ENCODE measurements at places on chromosomes 3 and 15.
A peak's percentile ranks its signal among the peaks of the same experiment; 100 is the strongest.

GRCh38 chr15:66966256-66966655, 99.1 kb upstream of the SMAD3 start:
- DNase-seq = no peak

DNA sequence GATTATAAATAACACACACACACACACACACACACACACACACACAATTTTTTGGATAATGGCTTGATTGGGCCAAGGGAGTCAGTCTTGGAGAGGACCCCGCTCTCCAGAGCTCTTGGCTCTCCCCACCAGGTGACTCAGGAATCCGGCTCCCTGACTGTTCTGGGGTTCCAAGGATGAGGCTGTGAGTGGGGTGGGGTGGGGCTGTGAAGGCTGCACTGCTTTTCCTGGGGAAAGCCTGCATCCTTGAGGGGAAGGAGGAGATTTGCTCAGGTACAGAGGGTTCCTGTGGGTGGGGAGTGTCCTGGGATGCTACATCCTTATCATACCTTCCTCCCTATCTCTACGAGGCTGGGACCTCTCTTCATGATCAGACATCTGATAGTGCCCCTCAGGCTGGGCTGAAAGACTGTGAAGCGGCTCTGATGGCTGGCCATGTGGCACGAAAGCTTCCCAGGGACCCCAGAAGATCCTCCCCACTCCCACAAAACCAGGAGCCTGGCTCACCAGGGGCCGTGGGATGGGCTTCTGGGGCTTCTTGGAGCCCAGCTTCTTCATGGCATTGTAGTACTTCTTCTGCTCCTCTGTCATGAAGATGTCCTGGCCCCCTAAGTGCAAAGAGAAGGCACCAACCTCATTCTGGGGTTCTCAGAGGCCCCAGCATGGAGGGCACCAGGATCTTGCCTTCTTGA, 59.2 kb downstream of the EXOG start:
- no peak for DNase-seq

- no peak for DNase-seq
Measured at GRCh38 chr3:179829401-179829800, 176.6 kb downstream of the USP13 start.

DNA sequence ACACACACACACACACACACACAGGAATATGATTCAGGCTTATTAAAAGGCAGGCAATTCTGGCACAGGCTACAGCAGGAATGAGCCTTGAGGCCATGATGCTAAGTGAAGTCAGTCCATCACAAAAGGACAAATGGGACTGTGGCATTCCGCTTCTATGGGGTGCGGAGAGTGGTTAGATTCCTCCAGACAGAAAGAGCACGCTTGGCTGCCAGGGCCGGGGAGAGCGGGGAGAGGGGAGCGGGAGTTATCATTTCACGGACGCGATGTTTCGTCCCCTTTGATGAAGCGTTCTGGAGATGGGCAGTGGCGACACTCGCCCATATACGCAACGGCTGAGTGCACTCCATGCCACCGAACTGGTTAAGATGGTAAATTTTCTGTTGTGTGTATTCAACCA, 58.5 kb upstream of the FAM174B start:
- no peak for DNase-seq

- DNase-seq = no peak
Measured at GRCh38 chr3:173191611-173192010, 50.6 kb upstream of the SPATA16 start.

DNA sequence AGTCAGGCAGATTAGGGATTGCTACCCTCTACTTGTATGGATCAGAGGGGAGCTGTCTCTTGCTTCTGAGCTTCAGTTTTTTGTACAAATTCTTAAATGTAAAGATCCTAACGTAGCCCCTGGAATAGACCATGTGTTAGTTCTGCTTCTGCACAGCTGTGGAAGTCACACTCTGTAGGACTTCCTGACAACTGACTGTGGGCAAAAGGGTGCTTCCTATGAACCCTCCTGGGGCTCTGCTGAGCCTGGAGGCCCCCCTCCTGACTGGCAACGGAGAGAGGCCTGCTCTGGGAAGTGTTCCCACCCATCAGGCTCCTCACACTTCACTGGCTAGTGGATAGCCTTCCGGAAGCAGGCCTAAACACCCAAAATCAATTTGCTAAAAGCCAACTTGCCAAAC, 131.0 kb downstream of the RPLP1 start:
- DNase-seq = no peak

DNA sequence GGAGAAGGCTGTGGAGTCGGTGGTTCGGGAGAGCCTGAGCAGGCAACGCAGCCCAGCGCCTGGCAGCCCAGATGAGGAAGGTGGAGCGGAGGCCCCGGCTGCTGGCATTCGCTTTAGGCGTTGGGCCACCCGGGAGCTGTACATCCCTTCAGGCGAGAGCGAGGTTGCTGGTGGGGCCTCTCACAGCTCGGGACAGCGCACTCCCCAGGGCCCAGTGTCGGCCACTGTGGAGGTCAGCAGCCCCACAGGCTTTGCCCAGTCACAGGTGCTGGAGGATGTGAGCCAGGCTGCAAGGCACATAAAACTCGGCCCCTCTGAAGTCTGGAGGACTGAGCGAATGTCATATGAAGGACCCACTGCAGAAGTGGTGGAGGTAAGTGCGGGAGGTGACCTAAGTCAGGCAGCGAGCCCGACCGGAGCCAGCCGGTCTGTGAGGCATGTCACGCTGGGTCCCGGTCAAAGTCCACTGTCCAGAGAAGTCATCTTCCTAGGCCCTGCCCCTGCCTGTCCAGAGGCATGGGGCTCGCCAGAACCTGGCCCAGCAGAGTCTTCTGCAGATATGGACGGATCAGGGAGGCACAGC, 26.7 kb downstream of the SYNM start:
- no peak for DNase-seq

- DNase-seq = no peak
Measured at GRCh38 chr15:98906712-98907083, 100.9 kb downstream of the PGPEP1L start.

GRCh38 chr3:174232658-174233429, 626.3 kb upstream of the NAALADL2 start:
- DNase-seq = no peak

- DNase-seq = peak; percentile 27
Measured at GRCh38 chr3:189961522-189962161, 159.1 kb downstream of the P3H2 start.

DNA sequence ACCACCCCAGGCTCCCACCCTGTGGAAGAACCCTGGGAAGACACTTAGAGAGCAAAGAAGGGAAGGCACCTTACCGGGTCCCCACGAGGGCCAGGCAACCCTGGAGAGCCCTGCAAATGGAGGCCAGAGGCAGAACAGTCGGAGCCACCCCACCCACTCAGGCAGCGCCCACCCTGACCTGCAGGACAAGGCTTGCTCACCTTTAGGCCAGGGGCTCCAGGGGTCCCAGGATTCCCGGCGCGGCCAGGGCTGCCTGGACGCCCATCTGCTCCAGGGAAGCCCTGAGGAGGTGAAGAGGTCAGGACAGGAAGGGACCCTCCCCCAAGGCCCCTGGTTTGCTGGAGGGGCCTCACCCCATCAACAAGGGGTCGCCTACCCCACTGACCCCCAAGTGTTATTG, 10.3 kb downstream of the COL7A1 start:
- DNase-seq = no peak

DNA sequence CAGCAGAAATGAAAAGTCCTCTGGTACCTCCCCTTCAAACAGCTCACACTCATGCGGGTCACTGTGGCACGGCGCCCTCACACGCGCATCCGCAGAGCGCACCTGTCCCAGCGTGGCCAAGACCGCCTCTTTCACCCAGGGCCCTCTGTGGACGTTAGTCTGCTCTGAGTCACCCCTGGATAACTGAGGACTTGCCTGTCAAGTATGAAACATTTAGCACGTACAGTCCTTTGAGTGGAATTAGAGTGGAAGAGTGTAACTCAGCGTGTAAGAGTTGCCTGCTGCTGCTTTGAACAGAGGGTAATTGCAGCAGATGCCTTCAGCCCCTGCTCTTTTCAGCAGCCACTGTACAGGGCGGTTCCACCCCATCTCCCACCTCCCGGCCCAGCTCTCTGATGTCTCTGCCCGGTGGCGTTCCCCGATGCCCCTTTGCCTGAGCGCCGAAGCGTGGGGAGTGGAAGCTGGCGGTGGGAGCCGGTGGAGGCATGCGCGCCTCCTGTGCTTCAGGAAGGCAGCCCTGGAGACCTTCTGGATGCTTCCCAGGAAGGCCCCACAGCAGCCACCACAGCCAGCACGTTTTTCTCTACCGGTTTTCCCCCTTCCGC, 23.0 kb downstream of the CPN2 start:
- DNase-seq = no peak

- no peak for DNase-seq
Measured at GRCh38 chr3:117439812-117440211, 730.2 kb downstream of the TUSC7 start.

GRCh38 chr3:141738891-141739363, 829 bp downstream of the RNF7 start:
- DNase-seq = no peak

DNA sequence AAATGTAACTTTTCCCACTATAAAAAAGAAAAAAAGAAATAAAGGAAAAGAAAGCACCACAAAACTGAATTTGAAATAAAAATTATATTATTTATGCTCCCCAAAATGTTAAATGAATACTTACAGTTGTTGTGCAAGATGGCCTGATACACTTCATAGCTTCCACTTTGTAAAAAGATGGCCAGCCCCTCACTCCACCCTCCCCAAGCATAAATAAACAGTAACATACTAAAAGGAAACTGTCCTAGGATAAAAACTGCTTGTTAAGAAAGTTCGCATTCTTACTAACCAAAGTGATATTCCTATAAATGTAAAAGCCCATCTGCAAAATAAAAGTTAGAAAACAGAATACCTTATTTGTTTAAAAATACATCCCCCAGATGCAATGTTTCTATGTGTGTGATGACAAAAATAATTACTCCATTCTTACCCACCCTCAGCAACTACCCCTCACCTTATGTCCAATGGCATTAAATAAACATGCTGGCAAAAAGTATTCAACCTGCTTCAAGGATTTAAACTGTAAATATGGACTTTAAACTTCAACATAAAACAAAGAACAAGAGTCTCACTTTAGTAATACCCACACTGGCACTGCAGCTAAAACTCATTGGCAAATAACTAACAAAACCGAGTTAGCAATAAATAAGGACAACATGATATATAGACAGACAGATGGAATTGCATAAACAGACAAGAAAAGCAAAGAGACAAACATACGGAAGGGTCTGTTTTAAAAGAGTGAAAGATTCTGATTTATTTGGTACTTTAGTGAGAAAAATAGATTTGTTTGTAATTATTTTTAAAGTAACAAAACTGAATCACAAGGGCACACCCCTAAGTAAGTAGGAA, 47.7 kb downstream of the ZBTB20 start:
- DNase-seq = no peak
